ENCODE measurements at places on chromosomes 12 and 14.

DNA sequence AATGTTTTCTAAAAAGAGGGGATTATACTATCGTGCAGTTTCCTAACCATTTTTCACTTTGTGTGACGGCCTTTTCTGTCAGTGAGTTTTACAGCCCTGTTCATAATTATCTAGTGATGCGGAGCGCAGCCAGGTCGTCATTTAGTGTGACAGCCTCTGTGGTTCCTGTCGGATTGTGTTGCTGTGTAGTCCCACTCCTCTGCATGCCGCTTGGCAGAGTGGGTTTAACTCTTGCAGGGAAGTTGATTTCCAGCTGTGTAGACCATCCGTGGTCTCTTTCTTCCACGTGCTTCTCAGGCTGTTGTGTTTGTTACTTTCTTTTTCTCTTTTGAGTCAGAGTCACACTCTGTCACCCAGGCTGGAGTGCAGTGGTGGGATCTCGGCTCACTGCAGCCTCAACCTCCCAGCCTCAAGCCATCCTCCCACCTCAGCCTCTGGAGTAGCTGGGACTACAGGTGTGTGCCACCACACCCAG is 8.6 kb downstream of the RAN start:
- no peak for DNase-seq

DNA sequence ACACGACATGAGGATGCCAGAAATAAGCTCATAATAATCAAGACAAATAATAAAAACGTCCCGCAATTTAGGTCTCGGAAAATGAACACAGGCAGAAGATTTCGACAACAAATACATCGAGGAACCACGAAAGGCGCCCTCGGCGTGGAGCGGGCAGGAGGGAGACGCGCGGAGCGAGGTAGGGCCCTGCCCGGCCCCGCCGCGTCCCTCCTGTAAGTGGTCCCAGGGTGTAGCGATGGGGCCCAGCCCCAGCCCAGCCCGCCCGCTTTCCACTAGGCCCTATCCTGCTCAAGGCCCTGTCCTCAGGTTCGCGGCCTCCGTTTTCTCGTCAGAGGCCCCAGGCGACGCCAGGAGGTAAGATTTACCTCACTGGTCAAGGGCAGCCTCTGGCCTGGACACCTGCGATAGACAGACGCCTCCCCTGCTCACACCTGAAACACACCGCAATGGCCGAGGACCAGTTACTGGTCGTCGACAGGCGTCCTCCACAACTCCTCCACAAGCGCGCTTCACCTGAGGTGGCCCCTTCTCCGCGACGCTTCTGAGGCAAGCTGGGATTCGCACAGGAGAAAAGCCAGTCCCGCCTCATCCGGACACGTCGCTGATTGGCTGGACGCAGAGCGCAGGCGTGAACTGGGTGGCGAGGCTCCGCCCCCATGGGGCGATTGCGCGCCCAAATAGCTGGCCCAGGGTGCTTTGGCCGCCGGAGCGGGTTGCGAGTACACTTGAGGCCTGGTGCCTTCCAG is at the start of gene SYCP3:
Gene SYCP3, minus strand, starts transcription at position 543 of the 746 bp plus-strand sequence. CDS start 1,527 bp downstream, outside the sequence.
- DNase-seq: no peak

DNA sequence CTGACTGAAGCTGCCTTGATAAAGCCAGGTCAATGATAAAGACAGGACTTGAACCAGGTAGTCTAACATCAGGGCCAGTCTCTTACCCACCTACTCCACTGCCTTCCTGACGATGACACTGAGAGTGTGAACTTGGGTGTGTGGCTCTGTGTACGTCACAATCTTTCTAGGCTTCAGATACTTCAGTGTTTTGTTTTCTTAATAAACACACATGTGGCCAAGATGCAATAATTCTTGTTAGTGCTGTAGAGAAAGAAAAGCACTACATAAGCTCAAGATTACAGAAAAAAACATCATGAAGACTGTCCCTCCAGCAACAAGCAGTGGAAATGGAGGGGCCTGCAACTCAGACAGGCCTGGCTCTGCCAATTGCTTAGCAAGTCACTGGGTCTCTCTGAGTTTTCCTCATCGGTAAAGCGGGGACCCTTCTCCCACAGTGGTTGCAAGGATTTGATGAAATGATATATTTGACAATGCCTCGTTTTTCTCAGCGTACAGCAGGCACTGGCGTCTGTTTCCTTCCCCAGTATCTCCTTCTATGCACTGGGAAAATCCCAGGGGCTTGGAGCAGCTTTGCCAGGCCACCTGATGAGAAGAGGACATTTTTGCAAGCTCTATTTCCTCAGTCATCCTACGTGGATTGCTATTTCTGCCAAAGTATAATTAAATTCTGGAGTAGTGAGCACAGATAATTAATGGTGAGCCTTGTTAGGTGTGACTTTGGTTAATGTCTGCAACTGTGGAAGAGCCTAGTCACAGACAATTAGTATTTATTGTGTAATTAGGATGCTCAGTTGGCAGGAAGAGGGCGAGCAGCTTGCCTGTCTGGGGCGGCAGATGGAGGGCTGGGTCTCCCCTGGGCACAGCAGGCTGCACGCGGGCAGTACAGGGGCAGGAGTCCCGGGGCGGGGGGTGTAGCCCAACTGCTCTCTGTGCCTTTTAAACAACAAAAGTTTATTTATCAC is 55.8 kb upstream of the CHGA start:
- no peak for DNase-seq

GRCh38 chr14:88030079-88030478 is 25.1 kb downstream of the GPR65 start:
- DNase-seq: peak; percentile 38

DNA sequence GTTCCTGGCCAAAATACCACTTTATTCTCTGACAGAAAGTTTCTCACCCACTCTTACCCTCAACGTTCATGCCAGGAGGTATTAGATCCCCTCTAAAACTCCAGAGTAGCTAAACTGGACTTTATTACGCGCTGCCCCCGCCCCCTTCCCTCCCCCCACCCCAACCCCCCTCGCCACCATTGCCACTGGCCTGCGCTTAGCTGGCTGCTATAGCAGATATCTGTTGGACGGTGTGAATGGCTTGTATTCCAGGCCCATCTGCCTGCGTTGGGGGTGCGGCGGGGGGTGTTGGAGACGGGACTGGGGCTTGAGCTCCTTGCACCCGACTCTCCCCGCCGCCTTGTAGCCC is 564 bp upstream of the THTPA start:
- no peak for DNase-seq

- peak; percentile 14 for DNase-seq
Observed at GRCh38 chr12:82326905-82327503, 31.2 kb downstream of the CCDC59 start.

- DNase-seq: no peak
Observed at GRCh38 chr14:30264161-30264560, 294.8 kb upstream of the G2E3 start.

GRCh38 chr12:5114436-5114835 is 70.8 kb downstream of the KCNA5 start:
- DNase-seq: no peak

GRCh38 chr14:29741909-29742401 is 185.7 kb downstream of the PRKD1 start:
- DNase-seq: no peak

DNA sequence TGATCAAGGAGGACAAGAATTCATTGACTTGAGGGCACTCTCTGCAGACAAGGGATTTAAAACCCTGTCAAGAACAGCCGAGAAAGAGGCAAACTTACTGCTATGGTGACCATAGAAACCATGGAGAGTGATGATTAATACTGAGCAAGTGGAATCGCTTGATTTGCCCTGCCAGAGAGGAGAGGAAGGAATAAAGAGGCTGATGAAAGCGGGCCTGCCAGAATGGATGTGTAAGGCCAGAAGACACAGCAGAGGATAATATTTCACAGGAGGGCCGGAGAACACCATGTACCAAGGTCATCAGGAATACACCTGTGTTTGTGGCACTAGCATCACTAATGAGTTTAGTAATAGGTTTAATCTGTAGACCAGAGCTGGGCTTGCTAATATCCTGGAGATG is 221.8 kb upstream of the DCN start:
- no peak for DNase-seq

- DNase-seq: no peak
Observed at GRCh38 chr14:30551460-30551859, 7.5 kb upstream of the G2E3 start.

DNA sequence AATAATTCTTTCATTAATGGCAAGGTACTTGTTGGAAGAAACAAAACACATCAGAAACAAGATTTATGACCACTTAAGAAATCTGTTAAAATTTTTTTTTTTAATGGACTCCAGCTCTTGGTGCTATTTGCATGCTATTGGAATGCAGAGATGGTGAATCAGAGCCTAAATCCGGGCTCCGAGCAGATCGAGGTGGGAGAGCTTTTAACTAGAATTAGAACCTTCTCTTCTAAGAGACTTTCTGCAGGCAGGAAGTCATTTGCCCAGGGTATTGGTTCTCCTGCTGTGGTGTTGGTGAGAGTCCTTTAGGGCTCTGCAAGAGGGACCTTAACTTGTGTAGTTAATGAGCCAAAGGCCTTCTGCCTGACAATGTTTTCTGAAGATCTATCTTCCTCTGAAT is 419.4 kb downstream of the SNAPC1 start:
- no peak for DNase-seq

DNA sequence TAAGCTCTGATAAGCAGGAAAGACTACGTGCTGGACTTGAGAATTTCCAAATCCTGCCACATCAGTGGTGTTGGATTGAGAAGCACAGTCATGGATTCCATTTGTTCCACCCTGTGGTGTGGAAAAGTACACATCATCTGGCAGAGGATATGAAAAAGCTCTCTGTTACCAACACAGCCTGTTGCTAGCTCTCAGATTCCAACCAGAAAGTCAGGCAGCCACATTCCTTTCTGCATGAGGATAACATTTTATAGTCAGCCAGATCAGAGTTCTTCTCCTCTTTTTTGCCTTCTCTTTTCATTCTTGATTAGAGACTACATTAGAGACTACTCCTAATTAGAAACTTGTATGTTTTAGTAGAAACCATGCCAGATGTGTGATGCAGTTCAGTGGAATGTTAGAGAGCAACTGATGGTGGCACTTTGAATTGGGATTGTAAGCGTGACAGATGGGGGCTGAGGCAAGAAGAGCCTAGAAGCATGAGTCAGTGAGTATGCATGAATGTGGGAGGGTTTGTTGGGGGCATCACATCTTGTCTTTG is 61.2 kb upstream of the STXBP6 start:
- no peak for DNase-seq

All from CD4-positive, alpha-beta T cell treated with Interleukin-17A for 1 hour (primary cell).